M059J (cell line): ENCODE measurements at places on chromosomes 7 and 10. TPM values are rescaled to one million over a fixed set of nuclear protein-coding genes. Genes with fewer than 3 reads are reported as not detected.

RFC2 gene
- 72.9 and 105 TPM in 2 replicates for total RNA-seq

GARS1 gene
- total RNA-seq, result 91.7 and 97.2 TPM in 2 replicates

RTKN2 gene
- 7.9 and 8.4 TPM in 2 replicates for total RNA-seq

TMEM139 gene
- 0.07 TPM in 1 of 2 replicates, not detected in the other for total RNA-seq

TNS3 gene
- 75.0 and 115 TPM in 2 replicates for total RNA-seq

NUTM2D gene
- total RNA-seq, result 0.59 and 3.2 TPM in 2 replicates

CYP2W1 gene
- not detected in 2 replicates for total RNA-seq

PRPS1L1 gene
- total RNA-seq, result not detected in 2 replicates

ERVW-1 gene
- total RNA-seq, result 0.02 TPM in 1 of 2 replicates, not detected in the other

ZNF107 gene
- total RNA-seq, result 5.9 and 8.1 TPM in 2 replicates

CYP17A1 gene
- not detected in 2 replicates for total RNA-seq

CRPPA gene
- total RNA-seq, result 1.0 and 2.5 TPM in 2 replicates

NCF1 gene
- total RNA-seq, result not detected in 2 replicates

ADRA2A gene
- total RNA-seq, result not detected in 2 replicates

SRGN gene
- 740 and 865 TPM in 2 replicates for total RNA-seq

PAPSS2 gene
- total RNA-seq, result 69.1 and 81.0 TPM in 2 replicates

AKR1E2 gene
- 0.30 TPM in 1 of 2 replicates, not detected in the other for total RNA-seq

PAPOLB gene
- total RNA-seq, result not detected in 2 replicates

FAM221A gene
- total RNA-seq, result 5.3 and 7.0 TPM in 2 replicates

PNLIPRP1 gene
- total RNA-seq, result not detected in 2 replicates

ZNF33A gene
- 6.4 and 6.7 TPM in 2 replicates for total RNA-seq

CHCHD1 gene
- total RNA-seq, result 62.3 and 79.6 TPM in 2 replicates

SDK1 gene
- under 0.01 and 0.27 TPM in 2 replicates for total RNA-seq

KLF14 gene
- total RNA-seq, result not detected in 2 replicates

TUBAL3 gene
- total RNA-seq, result not detected in 2 replicates

PVRIG gene
- total RNA-seq, result not detected in 2 replicates

DRGX gene
- total RNA-seq, result not detected in 2 replicates

FOXP2 gene
- total RNA-seq, result not detected in 2 replicates

HTR5A gene
- total RNA-seq, result not detected in 2 replicates

GPR158 gene
- total RNA-seq, result 0.02 TPM in 1 of 2 replicates, not detected in the other

SLC18A3 gene
- not detected in 2 replicates for total RNA-seq

IFIT1B gene
- 0.37 and 0.76 TPM in 2 replicates for total RNA-seq

CCM2 gene
- total RNA-seq, result 44.4 and 71.1 TPM in 2 replicates

TRIM24 gene
- 13.9 and 21.0 TPM in 2 replicates for total RNA-seq

RSPH10B2 gene
- 0.15 TPM in 1 of 2 replicates, not detected in the other for total RNA-seq

PRLHR gene
- not detected in 2 replicates for total RNA-seq

DEPP1 gene
- 38.0 and 38.8 TPM in 2 replicates for total RNA-seq

CHST15 gene
- 15.2 and 15.6 TPM in 2 replicates for total RNA-seq

ACTR3C gene
- total RNA-seq, result 0.07 TPM in 1 of 2 replicates, not detected in the other

ANKRD1 gene
- total RNA-seq, result 32.4 and 40.0 TPM in 2 replicates

SLC35B4 gene
- total RNA-seq, result 20.5 and 24.0 TPM in 2 replicates

CCSER2 gene
- 15.0 and 18.3 TPM in 2 replicates for total RNA-seq
